ENCODE measurements at places on chromosomes 2 and 18. TPM values are rescaled to one million over a fixed set of nuclear protein-coding genes. Genes with fewer than 3 reads are reported as not detected.

- no peak for DNase-seq
Observed at GRCh38 chr2:37625796-37626571, 45.5 kb downstream of the CDC42EP3 start.

DNA sequence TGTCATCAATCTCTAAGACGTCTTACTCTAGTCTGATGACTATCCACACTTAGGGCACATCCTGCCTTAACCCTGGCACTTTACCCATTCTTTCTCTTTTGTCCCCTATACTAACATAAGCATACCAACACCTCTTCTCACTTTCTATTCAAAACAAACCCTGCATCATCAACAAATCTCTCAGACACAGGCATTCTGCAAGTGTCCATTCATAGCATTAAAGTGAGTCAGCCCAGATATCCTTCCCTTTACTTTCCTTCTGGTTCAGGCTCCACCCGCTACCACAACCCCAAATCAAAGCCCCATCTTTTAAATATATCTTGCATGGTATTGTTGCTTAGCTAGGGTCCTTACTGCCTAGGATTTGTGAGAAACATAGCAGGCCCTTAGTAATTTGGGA is 3.8 kb downstream of the GRB14 start:
- no peak for DNase-seq

DNA sequence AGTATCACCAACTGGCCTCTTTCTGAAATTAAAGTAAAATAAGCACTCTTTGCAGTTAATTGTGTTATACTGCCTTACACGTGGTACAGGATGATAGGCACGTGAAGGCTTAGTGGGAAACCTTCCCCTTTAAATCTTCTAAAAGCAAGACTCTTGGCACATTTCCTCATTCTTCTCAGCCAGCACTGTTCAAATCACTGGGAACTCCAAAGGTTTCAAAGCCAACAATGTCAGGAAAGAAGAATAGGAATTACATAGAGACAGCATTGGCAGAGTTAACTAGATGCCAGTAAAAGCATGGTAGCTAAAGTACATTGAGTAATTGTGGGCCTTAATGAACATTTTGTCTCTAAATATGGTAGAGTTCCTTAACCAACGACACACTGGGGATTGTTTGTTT is 96.4 kb downstream of the DTNA start:
- no peak for DNase-seq

DNA sequence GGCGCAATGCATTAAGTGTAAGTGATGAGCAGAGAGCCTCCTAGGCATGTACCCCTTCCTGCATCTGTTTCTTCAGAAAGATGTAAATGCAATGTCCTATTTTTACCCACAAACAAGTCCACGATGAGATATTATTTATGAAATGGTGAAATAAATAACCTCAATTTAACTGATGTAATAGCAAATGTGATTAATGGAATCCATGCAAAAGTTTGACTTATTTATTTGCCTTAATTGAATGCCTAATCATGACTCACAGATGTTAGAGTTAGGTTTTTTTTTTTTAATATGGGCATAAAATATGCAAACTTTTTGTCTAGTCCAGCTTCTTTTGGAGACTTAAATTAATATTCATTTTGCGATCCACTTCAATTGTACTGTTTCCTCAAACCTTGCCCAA is 67.7 kb upstream of the ITGA4 start:
- no peak for DNase-seq

DNA sequence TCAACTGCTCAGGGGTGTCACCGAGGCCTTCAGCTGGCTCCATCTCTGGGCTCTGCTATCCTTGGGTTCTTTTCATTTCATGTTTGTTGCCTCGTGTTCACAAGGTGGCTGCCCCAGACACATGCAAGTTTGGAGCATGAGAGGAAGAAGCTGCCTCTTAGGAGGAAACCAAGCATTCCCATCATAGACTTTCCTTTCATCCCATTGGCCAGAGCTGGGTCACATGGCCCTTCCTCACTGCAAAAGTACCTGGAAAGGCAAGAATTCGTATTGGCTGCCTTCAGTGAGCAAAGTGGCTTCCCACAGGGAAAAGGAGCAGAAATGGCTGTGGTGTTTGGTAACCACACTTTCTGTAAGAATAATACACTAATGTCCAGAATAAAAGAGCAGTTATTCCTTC is 155.7 kb upstream of the RAB12 start:
- no peak for DNase-seq

GRCh38 chr18:24019641-24020331 is 5.2 kb downstream of the TTC39C start:
- no peak for DNase-seq

DNA sequence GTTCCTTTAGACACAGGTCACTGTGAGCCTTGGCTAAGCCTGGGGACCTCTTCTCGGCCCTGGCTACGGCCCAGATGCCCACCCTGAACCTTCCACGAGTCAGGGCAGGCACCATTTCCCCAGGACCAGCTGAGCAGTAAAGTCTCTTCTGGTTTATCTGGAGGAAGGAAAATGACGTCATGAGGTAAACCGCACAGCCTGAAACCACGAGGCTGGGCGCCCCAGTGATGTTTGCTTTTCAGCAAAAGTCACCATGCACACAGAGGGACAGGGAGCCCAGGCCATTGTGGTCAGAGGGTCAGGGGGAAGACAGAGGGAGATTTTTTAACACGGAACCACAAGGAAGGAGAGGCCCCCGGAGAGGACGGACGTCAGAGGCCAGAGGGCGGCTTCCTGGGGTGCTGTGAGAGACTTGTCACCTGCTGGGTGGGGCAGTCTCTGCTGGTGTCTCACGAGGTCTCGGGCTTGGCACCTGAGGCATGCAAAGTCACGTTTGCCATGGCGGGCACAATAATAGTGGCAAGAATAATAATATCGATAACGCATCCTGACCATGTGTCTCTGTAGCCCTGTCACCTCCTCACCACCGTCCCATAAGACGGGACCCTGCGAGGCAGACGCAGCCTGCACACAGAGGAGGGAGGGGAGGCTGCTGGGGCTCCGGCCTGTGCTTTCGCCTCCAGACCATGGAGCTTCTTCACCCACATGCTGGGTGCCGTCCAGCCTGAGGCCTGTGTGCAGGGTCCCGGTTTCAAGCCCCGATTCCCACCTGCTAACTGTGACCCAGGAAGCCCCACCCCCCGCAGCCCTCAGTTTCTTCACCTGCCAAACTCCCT is 33.2 kb upstream of the FOSL2 start:
- no peak for DNase-seq

DNA sequence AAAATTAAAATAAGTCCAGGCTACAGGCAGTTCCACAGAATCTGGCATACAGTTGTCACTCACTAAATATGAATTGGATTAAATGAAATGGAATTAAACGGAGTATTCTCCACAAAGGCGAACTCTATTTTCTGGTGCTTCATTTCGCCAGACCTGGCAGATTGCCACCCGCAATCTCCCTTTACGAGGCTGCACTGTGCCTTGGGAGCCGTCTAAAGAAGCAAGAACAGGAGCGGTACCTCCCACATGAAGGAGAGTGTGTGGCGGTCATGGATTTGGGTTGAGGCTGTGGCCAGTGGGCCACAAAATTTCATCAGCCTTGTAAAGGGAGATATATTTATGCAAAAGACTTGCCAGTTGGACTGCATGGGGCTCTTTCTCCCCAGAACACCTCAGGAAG is 151.0 kb downstream of the OSR1 start:
- no peak for DNase-seq

OXER1 gene
- 7.5 TPM for total RNA-seq

FBXO15 gene
- total RNA-seq = 2.2 TPM

IL1A gene
- total RNA-seq = 3.9 TPM
